OCI-LY7 (cell line): ENCODE measurements at places on chromosomes 1 and 21. TPM values are rescaled to one million over a fixed set of nuclear protein-coding genes. Genes with fewer than 3 reads are reported as not detected.

GRCh38 chr1:55210990-55211801 lies 4.0 kb downstream of the USP24 start:
- DNase-seq: no peak

GRCh38 chr1:89407360-89407759 lies 43.5 kb downstream of the GBP6 start:
- DNase-seq: no peak

- no peak for DNase-seq
These were observed 38.4 kb upstream of the KCNQ4 start for GRCh38 chr1:40745176-40745575.

DNA sequence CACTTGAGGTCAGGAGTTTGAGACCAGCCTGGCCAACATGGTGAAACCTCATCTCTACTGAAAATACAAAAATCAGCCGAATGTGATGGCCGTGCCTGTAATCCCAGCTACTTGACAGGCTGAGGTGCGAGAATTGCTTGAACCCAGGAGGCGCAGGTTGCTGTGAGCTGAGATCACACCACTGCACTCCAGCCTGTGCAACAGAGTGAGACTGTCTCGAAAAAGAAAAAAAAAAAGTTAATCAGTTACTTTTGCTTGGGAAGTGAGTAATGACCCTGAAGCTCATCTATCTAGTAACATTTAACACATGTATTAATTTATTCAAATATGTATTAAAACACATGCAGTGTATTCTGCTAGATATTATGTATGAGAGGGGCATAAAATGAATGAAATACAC lies 49.4 kb downstream of the ZNF326 start:
- DNase-seq: no peak

GRCh38 chr1:109927911-109928321 lies 17.3 kb downstream of the CSF1 start:
- no peak for DNase-seq

DNA sequence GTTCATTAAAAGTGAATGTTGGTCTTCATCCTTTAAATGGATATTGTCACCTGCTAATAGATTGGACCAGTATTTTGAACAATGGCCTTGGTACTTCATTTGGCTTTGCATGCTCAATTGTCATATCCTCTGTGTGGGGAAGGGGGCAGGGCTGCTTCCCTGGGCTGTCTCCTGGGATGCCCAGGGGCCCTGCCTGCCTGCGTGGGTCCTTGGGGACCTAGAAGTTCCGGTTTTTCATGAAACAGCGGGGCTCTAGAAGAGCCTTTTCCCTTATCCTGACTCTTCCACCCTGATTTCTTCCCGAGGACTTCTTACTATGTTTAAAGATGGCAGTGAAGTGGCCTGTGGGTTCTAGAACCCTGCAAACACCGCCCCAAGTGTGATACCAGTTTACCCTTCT lies 97.5 kb downstream of the DISC1 start:
- no peak for DNase-seq

DNA sequence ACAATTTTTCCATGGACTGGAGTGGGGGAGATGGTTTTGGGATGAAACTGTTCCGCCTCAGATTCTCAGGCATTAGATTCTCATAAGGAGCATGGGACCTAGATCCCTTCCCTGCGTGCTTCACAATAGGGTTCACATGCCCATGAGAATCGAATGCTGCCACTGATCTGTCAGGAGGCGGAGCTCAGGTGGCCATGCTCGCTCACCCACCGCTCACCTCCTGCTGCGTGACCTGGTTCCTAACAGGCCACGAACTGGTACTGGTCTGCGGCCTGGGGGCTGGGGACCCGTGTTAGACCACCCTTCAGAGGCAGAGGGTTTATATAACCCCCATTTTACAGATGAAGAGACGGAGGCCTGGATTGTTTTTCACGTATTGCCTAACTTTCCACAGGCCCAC lies 16.3 kb upstream of the SRSF4 start:
- DNase-seq: no peak

- DNase-seq: no peak
These were observed 26.8 kb downstream of the LRRC53 start for GRCh38 chr1:74485622-74486021.

GRCh38 chr1:232457595-232457994 lies 172.3 kb downstream of the SIPA1L2 start:
- peak; percentile 45 for DNase-seq

GRCh38 chr1:8294170-8294697 lies 23.7 kb upstream of the SLC45A1 start:
- no peak for DNase-seq

GRCh38 chr1:171990371-171990770 lies 149.1 kb downstream of the DNM3 start:
- no peak for DNase-seq

GRCh38 chr21:42063191-42063570 lies 7.9 kb upstream of the UMODL1 start:
- DNase-seq: peak; percentile 83

GRCh38 chr1:10631811-10632593 lies 157.3 kb downstream of the PEX14 start:
- no peak for DNase-seq

GRCh38 chr1:53728702-53729455 lies 10.1 kb downstream of the GLIS1 start:
- no peak for DNase-seq

DNA sequence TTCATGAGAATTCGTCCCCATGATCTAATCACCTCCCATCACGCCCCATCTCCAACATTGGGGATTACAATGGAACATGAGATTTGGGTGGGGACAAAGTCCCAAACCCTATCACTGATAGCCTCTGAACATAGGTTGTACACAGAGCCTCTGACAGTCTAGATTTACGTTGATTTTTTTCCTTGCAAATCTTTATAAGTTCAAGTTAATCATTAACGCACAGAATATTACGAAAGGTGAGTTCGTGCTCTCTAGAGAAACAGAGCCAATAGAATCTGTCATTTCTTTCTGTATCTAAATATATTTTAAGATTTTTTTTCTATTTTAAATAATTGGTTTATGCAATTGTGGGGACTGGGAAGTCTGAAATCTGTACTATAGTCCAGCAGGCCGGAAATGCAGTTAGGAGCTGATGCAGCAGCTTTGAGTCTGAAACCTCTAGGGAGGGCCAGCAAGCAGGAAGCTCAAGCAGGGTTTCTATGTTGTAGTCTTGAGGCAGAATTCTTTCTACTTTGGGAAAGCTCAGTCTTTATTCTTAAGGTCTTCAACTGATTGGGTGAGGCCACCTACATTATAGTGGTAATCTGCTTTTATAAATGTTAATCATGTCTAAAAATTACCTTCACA lies 61.0 kb downstream of the SELENOF start:
- DNase-seq: peak; percentile 76

- DNase-seq: no peak
These were observed 6.8 kb upstream of the TEKT2 start for GRCh38 chr1:36076979-36077573.

Gene FMOD
- total RNA-seq: not detected in 2 replicates

Gene CCDC185
- not detected in 2 replicates for total RNA-seq

Gene SH2D1B
- total RNA-seq: not detected in 2 replicates

Gene C1QC
- not detected in 2 replicates for total RNA-seq

Gene ASCL5
- total RNA-seq: not detected in 2 replicates

Gene ERICH3
- not detected in 2 replicates for total RNA-seq

Gene RIPPLY3
- not detected in 2 replicates for total RNA-seq

Gene NKAIN1
- total RNA-seq: not detected in 2 replicates

Gene GUCA2A
- total RNA-seq: not detected in 2 replicates

Gene GORAB
- total RNA-seq: 15.0 and 15.8 TPM in 2 replicates
